ENCODE measurements at places on chromosomes 16 and 17.

GRCh38 chr17:39920218-39921210 lies 2.1 kb upstream of the GSDMB start:
- no peak for DNase-seq

DNA sequence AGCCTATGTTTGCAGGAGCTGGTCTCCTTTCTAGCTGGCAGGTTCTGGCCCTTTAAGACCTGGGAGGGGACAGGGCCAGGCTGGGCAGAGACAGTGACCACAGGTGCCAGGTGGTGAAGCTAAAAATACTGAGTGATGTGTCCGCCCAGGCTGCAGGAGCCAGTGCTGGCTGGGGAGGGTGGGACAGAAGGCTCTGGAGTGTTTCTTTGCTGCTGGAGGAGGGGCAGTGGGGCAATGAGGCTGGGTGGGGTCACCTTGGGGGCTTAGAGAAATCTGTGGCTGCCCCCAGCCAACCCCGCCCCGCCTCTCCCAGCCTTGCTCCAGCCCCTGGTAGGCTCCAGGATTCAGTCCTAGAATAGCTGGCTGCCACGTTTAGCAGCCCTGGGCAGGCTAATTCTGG lies 30.4 kb upstream of the SBK1 start:
- DNase-seq = no peak

- DNase-seq = no peak
These were observed 195.2 kb upstream of the KIF2B start for GRCh38 chr17:53627511-53627910.

- DNase-seq = peak; percentile 30
These were observed 1.8 kb upstream of the HELZ start for GRCh38 chr17:67246653-67247415.

DNA sequence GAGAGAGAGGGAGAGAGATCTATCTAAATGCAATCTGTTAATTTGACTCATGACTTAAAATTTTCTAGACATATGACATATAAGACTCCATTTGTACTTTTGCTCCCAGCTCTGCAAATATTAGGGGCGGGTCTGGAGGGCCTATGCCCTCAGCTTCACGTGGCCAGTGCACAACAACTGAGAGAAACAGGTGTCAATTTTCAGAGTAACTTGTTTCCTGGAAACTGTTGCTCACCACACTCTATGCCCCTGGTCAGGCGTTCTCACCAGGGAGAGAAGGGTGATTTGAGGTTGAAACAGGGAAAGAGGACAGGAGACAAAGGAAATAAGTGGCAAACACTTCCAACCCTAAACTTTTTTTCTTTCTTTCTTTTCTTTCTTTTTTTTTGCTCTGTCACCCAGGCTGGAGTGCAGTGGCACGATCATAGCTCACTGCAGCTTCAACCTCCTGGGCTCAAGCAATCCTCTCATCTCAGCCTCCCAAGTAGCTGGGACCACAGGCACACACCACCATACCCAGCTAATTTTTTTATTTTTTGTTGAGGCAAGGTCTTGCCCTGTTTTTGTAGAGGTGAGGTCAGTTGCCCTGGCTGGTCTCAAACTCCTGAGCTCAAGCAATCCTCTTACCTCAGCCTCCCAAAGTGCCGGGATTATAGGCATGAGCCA lies 270.0 kb downstream of the SLC39A11 start:
- no peak for DNase-seq

- DNase-seq = no peak
These were observed 18.2 kb upstream of the BHLHA9 start for GRCh38 chr17:1251866-1252608.

GRCh38 chr16:53224951-53225533 lies 170.3 kb downstream of the CHD9 start:
- DNase-seq = no peak

DNA sequence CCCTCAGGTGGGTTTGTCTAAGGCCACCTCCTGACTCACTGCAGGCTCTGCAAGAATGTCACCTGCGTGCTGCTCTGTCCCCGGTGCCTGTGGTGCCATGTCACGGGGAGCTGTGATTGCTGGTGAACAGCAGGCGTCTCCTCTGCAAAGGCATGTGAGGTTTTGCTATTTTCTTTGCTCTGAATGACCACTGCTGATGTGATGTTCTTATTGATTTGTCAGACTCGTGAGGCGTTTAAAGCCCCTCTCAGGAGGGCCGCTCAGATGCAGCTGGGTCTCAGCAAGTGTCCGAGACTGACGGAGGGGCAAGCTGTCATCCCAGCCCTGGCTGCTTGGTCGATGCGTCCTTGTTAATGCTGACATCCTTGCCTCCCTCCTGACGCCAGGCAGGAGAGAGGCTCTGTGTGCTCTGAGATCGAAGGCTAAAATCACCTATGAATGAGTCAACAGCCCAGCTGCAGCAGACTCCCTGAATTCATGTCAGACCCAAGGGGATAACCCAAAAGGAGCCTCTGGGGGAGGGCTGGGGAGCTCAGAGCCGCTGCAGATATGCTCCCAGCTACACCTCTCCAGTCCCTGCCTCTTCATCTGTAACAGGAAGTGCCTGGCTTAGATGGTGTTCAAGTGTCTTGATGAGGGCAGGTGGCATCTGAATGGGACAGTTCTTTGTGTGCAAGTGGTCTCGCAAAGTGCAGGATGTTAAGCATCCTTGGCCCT lies 11.8 kb upstream of the PEMT start:
- no peak for DNase-seq

- peak; percentile 66 for DNase-seq
These were observed at the start of gene HOXB3 for GRCh38 chr17:48589831-48590606. Gene HOXB3 (minus strand): TSS chr17:48590241. CDS start chr17:48552474, 37,767 bp downstream.

DNA sequence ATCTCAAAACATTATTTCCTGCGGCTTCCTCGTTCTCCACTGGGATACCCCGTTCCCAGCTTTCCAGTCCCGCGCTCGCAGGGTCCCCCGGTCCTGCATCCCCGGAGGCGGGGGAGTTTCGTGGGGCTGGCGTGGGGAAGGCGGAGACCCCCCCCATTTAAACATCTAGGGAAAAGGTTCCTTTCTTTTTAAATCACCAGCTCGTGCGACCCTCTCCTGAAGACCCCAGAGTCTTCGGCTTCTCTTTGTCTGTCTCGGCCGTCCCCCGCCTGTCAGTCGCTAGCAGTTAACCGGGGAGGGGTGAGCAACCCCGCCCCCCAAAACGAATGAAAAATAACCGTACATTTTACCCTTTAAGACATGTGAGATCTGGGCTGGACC lies 473 bp upstream of the IGF2BP1 start:
- DNase-seq = no peak

- no peak for DNase-seq
These were observed 3.7 kb downstream of the ARHGAP27 start for GRCh38 chr17:45428931-45429338.

DNA sequence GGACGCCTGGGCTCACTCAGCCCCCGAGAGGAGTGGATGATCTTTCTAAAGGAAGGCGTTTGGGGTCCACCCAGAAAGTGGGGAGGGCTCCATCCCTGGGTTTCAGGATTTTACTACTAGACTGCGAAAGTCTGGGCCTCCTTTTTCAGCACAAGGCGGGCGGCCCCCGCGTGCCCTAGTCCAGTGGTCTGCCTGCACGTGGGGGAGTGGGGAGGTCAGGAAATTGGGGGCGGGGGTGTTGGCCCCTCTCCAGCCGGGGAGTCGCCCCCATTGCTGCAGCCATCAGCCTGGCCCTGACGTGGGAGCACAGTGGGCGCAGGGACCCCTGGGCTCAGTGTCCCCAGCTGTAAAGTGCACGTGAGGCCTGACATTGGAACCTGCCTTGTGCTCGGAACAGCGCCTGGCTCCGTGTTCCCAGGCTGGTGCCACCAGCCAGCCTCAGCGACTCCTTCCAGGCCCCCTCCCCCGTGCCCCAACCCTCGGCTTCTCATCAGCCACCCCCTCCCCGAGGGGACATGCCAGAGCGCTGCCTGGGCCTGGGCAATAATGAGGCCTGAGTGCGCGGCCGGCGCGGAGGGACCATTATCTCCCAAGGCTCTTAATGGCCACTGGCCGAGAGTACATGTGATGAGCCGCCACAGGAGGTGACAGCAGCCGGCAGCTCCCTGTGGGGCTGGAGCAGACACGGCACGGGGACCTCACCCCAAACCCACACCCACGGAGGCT lies 2.4 kb upstream of the C1QTNF8 start:
- DNase-seq = no peak

DNA sequence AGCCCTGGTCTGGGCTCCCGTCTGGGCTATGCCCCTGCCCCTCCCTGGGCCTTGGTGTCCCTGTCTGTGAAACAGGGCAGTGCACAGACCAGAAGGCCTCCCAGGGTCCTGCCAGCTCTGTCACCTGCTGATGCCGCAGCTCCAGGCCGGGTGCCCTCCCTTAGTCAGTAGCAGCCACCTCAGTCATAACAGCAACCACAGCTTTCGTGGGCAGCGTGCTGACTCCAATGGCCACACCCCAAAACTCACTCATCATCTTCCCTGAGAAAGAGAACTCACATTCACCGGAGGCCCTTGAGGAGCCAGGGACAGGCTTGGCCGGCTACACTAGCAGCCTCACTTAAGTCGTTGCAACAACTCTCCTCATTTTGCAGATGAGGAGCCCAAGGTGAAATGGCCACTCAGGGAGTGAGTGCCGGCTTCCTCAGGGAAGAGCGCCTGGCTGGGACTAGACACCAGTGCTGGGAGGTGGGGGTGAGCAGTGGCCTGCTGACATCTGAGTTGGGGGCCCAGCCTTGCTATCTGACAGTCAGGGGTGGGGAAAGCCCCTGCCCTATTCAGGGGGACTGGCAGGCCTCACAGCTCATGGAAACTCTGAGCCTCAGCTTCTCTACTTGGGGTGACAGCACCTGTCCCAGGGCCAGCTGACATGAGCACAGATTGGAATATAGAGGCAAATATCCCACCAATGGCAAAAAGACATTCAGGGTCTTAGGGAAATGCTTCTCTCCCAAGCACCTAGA lies 22.6 kb downstream of the SLC5A10 start:
- no peak for DNase-seq

DNA sequence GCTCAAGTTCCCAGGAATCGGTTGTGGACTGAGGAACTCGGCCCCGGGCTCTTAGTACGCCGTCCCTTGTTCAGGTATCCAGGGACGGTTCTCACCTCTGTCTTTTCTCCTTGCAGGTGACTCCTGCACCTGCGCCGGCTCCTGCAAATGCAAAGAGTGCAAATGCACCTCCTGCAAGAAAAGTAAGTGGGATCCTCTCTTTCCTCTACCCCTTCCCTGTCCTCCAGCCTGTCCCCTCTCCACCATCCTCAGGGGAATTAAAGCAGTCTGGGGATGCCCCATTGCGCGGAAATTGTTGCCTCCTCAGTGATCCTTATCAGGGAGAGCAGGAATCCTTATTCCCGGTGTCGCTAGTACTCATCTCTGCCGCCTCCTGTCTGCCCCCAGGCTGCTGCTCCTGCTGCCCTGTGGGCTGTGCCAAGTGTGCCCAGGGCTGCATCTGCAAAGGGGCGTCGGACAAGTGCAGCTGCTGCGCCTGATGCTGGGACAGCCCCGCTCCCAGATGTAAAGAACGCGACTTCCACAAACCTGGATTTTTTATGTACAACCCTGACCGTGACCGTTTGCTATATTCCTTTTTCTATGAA lies 585 bp downstream of the MT2A start:
- DNase-seq = no peak

- DNase-seq = peak; percentile 17
These were observed 577 bp downstream of the GSPT1 start for GRCh38 chr16:11915114-11915643.

DNA sequence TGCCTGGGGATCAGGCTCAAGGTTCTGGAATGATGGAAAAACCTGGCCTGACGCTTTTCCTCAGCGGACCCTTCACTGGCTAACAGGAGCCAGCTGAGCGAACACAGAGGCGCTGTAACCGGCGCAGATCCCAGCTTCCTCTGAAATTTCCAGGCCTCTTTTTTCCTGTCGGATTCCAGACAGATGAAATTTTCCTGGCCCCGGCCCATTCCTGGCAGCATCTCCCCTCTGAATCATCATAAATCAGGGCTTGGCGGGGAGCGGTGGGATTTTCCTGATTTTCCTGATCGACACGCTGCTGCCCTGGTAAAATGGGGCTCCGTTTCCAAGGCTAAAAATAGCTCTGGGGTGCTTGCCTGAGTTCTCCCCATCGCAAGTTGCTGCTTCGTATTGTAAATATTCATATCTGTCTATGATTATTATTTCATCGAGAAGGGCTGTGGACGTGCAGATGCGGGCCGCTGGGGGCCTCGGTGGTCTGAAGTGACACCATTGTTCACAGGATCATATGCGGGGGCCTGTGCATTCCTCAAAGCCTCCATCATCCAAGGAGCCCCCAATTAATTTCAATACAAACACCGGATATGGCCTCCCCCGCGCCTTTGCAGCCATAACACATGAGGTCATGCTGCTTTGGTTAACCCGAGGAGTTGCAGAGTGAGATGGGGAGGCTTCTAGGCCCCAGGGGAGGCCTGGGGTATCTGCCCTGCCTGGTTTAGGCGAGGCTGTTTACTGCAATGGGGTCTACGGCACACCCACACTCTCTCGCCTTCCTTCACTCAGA lies 45.8 kb upstream of the ETV4 start:
- DNase-seq = no peak

DNA sequence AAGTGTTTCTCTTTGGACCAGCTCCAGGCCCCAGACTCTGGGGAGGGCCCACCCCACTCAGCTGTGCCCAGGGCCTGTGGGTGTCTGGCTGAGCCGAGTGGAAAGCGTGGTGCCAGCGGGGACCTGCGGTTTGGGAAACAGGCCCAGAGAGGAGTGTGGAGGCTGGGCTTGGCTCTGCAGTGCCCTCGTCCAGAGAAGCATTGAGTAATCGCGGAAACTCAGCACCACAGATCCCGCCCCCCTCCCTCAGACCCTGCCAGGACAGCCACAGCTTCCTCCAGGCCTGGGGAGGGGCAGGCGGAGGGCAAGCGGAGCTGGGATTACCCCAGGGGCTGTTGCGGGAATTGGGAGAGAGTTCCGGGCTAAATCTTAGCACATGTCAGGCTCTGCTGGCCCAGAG lies 14.6 kb upstream of the PITPNA start:
- DNase-seq = no peak

DNA sequence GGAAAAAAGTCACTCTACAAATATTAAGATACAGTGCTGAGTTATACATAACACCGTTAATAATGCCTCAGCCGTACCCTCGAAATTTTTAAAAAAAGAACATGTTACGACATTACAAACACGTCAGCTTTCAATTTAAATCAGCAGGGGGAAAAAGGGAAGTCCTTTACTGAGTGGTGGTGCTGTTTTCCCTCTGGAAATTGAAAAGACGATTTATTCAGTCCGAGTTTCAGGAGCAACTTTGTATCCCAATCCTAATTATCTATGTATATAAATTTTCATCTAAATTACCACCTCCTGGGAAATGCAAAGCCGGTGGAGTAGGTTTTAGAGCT lies 1.3 kb downstream of the NETO2 start:
- no peak for DNase-seq

DNA sequence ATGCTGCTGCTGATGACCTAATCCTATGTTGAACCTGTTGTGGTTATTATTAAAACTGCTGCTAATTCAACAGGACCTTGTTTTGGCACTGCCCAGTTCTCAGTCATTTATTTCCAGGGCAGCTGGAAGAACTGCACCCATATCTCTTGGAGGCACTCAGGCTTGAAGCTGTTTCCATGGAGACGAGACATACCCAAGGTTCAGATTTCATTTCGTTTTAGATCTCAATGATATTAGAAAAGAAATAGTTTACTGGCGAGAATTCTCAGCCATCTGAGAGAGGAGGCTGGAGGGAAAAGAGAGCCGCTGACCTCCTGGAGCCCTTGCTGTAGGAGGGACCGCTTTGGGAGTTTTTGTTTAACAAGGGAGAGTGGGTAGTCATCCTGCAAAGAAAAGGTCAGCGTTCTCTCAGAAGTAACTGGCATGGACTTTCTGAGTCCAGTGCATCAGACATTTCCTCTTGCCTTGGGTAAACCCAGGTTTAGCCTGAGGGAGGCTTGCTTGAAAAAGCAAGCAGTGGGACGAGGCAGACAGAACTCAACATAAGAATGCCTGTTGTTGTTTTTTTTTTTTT lies 75.4 kb downstream of the YPEL2 start:
- DNase-seq = peak; percentile 32

GRCh38 chr16:72426386-72426785 lies 254.4 kb upstream of the PMFBP1 start:
- DNase-seq = no peak
